ENCODE measurements at places on chromosomes 2 and 18.
A peak's percentile ranks its signal among the peaks of the same experiment; 100 is the strongest.

DNA sequence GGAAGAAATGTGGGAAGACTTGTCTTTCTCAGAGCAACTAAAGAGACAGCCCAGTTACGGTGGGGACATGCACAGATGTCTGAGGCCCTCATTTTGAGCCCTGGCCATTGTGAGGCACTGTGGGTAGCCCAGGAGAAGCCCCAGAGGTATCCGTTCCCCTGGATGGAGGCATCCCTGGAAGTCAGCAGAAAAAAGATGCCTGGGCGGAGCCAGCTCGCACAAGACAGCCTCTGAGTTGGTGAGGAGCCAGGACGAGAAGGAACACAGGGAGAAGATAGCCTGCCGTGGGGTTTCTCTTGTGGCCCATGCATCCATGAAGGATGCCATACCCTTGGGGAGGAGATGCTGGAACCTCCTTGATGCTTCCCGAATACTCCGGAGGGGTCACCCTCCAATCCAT lies 56.9 kb upstream of the SEMA4C start:
- H3K36me3 ChIP-seq: no peaks in the 10 kb centered on the region
- peaks cover 42% of the 10 kb centered on the region for H3K4me1 ChIP-seq
- no peak for DNase-seq
- H3K27ac ChIP-seq: peak overlapping the region; percentile 34
- no peak overlapping the region for H3K4me3 ChIP-seq

- no peaks in the 10 kb centered on the region for H3K36me3 ChIP-seq
- no peak overlapping the region for H3K4me3 ChIP-seq
- no peak overlapping the region for H3K27ac ChIP-seq
- no peak for DNase-seq
- peaks cover 8% of the 10 kb centered on the region for H3K27me3 ChIP-seq
- no peaks in the 10 kb centered on the region for H3K4me1 ChIP-seq
These were observed 84.9 kb downstream of the METTL4 start for GRCh38 chr18:2486426-2486825.

GRCh38 chr2:205808486-205809121 lies 126.3 kb downstream of the NRP2 start:
- no peaks in the 10 kb centered on the region for H3K27me3 ChIP-seq
- H3K36me3 ChIP-seq: no peaks in the 10 kb centered on the region
- H3K27ac ChIP-seq: no peak overlapping the region
- H3K4me1 ChIP-seq: peaks cover 5% of the 10 kb centered on the region
- H3K4me3 ChIP-seq: no peak overlapping the region
- DNase-seq: no peak

DNA sequence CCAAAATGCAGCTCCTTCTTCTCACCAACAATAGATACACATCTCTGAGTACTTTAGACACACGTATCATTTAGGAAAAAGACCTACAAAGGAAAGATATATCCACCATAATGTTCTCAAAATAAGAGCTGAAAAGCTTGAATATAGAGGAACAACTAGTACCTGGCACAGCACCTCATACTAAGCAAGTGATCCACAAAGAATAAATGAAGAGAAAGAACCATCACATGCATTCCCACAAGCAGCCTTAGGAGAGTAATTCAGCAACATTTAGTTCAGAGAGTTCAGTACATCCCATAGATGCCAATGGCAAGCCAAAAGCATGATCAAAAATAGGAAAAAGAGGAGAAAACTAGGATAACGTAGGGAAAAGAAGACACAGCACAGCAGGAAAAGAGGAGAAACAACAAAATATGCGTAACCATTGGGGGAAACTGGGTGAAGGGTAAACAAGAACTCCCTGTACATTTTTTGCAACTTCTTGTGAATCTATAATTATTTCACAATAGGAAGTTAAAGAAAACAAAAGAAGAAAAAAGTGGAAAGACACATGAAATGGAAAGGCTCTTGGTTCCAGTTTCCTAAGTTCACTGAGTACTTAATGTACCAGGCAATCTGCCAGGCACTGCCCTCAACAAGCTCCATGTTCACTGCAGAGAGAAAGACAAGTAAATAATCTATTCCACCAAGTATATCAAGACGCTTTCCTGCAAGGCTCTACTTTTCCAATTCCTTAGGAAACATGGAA lies 22.3 kb downstream of the CLASP1 start:
- H3K27me3 ChIP-seq: no peaks in the 10 kb centered on the region
- H3K27ac ChIP-seq: no peak overlapping the region
- no peak for DNase-seq
- H3K36me3 ChIP-seq: peaks cover 14% of the 10 kb centered on the region
- no peaks in the 10 kb centered on the region for H3K4me1 ChIP-seq
- no peak overlapping the region for H3K4me3 ChIP-seq

DNA sequence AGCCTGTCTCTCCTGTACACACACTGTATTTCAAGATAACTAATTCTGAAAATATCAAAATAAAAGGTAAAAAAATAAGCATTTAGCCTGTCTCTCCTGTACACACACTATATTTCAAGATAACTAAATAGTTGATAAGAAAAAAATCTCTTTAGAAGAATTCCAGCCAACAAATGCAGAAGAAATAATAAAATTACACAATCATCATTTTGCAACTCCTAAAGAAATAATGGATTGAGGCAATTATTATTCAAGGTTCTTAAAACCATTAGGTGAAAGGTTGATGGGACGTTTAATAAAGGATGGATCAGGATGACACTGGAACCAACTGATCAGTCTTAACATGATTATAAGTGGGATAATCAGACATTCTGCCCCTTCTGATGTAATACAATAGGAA lies 148.0 kb upstream of the FN1 start:
- H3K36me3 ChIP-seq: no peaks in the 10 kb centered on the region
- H3K4me3 ChIP-seq: no peak overlapping the region
- H3K4me1 ChIP-seq: peaks cover 4% of the 10 kb centered on the region
- no peak for DNase-seq

GRCh38 chr2:99278793-99279291 lies 22.2 kb downstream of the LYG1 start:
- H3K27me3 ChIP-seq: no peaks in the 10 kb centered on the region
- H3K27ac ChIP-seq: no peak overlapping the region
- DNase-seq: no peak
- H3K4me1 ChIP-seq: no peaks in the 10 kb centered on the region

DNA sequence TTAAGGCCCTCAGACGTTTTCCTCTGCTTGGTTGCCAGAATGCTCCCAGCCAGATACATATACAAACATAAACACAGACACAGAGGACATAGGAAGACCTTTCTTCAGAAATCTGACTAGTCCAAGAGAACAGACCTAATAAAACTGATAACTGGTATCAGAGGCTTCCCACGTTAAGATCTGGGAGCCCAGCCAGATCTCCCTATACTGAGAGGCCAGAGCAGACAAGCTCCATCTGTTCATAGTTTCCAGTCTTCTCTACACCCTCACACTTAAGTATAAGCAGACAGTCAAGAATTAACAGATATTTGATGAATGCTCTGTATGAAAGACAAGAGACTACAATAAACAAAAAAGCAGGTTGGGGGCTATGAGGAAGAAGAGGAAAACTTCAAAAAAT lies 240.5 kb upstream of the CHAC2 start:
- no peak overlapping the region for H3K27ac ChIP-seq
- DNase-seq: no peak
- no peaks in the 10 kb centered on the region for H3K4me1 ChIP-seq
- peaks cover 6% of the 10 kb centered on the region for H3K36me3 ChIP-seq
- no peaks in the 10 kb centered on the region for H3K27me3 ChIP-seq

- no peak for DNase-seq
- H3K4me3 ChIP-seq: no peak overlapping the region
- no peaks in the 10 kb centered on the region for H3K27me3 ChIP-seq
These were observed 212.0 kb downstream of the TNS1 start for GRCh38 chr2:217790681-217791392.
